Mesothelial cell of epicardium (in vitro differentiated cells): ENCODE measurements at places on chromosomes 6 and 20.

DNA sequence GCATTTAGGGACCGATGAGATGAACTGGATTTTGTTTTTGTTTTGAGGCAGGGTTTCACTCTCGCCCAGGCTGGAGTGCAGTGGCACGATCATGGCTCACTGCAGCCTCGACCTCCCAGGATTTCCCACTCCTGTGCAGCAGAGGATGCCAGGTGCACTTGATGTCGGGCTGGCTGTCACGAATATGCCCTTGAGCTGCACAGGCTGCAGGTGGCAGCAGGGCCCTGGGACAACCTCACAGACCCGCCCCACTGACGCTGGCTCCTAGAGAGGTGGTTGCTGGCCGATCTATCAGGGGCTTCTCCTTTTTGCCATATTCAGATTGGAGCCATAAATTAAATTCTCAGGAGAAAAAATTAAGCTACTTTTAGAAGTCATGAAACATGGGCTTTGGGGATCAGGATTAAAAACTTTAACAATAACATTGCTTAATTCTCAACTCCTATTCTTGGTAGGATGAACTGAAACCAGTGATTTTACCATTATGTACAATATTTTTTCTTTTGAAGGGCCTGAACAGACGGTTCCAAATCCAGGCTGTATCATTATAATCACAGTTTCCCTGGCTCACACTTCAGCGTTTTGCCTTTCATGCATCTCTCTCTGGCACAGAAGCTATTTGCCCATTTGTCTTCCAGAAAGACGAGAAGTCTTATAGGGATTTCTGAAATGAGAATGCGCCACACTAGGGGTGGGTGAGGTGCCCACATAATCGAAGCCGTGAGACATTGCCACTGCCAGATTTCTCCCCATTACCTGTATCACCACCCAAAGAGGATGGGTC lies 32.4 kb downstream of the NQO2 start:
- DNase-seq: no peak

DNA sequence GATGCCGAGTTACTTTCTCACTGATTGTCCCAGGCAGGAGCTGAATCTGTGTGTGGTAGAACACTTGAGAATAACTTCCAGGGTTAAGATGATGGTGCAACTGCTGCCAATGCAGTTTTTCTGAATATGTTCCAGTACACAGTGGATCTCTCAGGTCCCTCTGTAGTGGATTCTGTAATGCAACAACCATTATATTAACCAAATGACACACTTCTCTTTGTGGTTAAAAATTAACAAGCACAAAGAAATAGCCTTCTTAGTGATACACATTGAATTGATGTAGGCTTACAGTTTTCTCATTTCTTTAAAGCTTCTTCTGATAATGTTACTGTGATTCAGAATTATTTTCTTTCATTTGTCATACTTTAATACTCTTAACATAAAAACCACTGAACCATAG lies 383.8 kb downstream of the ADGRB3 start:
- no peak for DNase-seq

- DNase-seq: no peak
Measured at GRCh38 chr6:63502156-63502555, 70.1 kb upstream of the LOC128125822 start.

- no peak for DNase-seq
Measured at GRCh38 chr6:16334671-16335070, 96.3 kb downstream of the GMPR start.

- DNase-seq: no peak
Measured at GRCh38 chr20:9506280-9506821, 8.0 kb upstream of the LAMP5 start.

- no peak for DNase-seq
Measured at GRCh38 chr6:88008831-88009231, 38.8 kb upstream of the SPACA1 start.

DNA sequence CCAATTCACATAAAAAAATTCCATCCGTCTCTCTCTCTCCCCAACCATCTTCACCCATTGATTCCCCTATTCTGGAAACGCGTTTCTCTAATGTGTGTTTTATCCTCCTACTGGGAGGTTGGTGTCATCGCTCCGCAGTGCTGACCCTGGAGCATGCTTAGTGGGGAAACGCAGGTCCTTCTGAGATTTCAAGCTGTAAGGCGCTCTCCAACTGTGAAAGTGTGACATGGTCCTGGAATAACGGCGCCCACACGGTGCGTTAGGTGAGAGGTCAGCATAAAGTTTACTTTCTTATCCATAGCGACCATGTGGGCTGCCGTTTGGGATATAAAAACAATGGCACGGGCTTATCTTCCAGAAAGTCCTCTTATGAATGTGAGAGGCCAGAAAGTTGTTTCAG lies 123.9 kb downstream of the WDR27 start:
- DNase-seq: no peak
